ENCODE measurements at places on chromosomes 1 and 21.
A peak's percentile ranks its signal among the peaks of the same experiment; 100 is the strongest.

DNA sequence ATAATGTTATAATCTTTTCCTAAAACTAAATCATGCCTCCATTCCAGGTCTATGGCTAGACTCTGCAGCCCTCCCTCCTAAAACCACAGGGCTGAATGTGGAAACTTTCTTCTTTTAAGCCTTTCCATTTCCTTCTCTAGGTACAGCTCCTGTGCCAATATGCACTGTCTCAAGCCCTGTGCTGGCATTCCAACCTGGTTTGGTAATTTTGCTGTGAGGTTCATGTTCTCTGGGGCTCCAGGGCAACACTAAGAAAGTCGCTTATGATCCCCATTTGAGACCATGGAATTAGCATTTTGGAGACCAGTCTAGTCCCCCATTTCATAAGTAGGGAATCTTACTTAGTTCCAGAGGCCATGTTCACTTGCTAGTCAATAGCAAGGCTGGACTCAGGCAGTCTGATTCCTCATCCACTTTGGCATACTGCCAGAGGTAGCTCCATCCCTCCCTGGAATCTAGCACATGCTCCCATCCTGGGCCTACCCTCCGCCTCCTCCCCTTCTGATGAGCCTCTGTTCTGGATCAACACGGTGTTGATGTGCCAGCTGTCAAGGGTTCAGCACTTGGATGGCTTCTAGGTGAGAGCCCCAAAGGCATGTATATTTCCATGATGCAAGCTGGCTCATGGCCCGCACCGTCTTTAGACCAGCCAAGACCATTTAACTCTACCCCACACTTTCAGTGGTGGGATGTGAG, 36.5 kb downstream of the ZMYND12 start:
- DNase-seq = peak; percentile 37

DNA sequence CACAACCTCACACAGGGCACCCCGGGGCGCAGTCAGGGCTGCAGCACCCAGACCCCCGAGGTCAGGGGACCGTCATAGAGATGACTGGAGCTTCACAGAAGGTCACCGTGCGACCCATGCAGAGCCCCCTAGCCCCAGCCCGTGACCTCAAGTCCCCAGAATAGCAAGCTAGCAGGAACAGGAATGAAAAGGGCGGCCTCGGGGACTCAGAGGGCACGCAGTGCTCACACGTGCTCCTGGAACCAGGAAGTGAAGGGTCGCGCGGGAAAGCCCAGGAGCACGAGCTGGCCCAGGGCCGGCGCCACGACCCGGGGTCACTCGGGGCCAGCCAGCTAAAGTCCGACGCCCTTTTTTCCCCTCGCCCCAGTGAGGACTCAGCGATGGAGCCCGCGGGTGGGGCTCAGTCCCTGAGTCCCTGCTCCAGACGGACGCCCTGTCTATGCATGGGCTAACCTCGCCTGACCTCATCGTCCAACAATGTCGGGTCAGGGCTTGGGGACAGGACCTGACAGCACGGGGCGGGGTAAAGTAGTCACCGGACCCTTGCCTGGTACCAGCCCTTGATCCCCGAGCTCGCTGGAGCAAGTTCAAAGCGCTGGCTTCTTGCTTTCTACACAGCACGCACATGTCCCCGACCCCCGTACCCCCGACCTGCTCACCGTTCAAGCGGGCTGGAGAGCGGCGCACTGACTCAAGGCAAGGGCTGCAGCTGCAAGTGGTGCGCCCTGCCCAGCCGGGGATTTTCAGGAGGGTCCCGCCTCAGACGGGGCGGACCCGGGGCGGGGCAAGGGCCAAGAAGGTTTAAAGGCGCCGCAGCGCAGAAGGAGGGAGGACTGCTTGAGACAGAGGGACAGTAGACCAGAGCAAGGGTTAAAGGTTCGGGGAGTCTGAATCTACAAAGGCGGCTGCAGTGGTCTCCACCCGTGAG, at the start of gene TAGLN2:
Gene TAGLN2, minus strand, starts transcription at position 717 of the 928 bp plus-strand sequence. CDS start 4,998 bp downstream, outside the sequence.
- no peak for DNase-seq

GRCh38 chr1:170619241-170620028, 44.5 kb upstream of the PRRX1 start:
- peak; percentile 87 for DNase-seq

DNA sequence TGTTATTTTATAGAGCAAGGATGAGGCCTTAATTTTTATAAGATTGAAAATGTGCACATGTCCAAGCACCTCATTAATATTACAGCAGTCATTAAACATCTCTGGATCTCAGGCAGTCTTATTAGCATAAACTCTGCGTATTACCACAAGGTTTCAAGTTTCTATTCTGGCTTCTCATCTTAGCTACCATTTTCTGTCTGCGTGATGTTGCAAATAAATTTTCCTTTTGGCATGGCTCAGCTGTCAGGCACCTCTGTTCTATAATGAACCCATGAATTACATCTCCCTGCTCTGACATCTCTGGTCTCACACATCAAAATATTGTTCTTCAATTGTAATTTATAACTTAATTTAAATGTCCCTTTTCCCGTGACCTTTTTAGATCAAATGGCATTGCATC, 156.5 kb downstream of the SLC45A1 start:
- DNase-seq = no peak

DNA sequence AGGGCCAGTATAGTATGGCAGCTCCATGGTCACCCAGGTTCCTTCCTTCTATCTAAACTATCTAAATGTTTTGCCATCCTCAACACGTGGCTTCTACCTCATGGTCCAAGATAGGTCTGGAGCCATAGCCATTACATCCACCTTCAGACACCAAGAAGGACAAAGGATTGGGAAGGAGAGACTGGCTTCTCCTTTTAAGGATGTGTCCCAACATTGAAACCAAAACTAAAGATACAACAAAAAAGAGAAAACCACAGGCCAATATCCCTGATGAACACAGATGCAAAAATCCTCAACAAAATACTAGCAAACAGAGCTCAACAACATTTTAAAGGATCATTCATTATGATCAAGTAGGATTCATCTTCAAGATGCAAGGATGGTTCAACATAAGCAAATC, 24.8 kb downstream of the HSD11B1 start:
- DNase-seq = no peak

GRCh38 chr1:241834733-241835377, 13.1 kb upstream of the EXO1 start:
- DNase-seq = peak; percentile 39

Data from NCI-H345 (cell line).